Neural crest cell (in vitro differentiated cells): ENCODE measurements at places on chromosomes 11 and 22.

GRCh38 chr11:33463059-33463458 lies 205.9 kb downstream of the HIPK3 start:
- H3K27ac ChIP-seq: no peak overlapping the region
- H3K27me3 ChIP-seq: no peaks in the 10 kb centered on the region
- H3K4me3 ChIP-seq: no peak overlapping the region
- H3K4me1 ChIP-seq: no peaks in the 10 kb centered on the region

GRCh38 chr11:33545931-33546330 lies 154.7 kb downstream of the C11orf91 start:
- peaks cover 7% of the 10 kb centered on the region for H3K36me3 ChIP-seq
- no peak overlapping the region for H3K27ac ChIP-seq
- H3K27me3 ChIP-seq: no peaks in the 10 kb centered on the region

- no peak overlapping the region for H3K4me3 ChIP-seq
- no peaks in the 10 kb centered on the region for H3K36me3 ChIP-seq
- DNase-seq: no peak
- peak overlapping the region; percentile 57 for H3K27ac ChIP-seq
Measured at GRCh38 chr22:23097412-23098229, 27.3 kb downstream of the GNAZ start.

- H3K27ac ChIP-seq: no peak overlapping the region
- H3K4me1 ChIP-seq: peaks cover 4% of the 10 kb centered on the region
- H3K4me3 ChIP-seq: no peak overlapping the region
- no peak for DNase-seq
Measured at GRCh38 chr22:23151827-23152226, 6.5 kb downstream of the RAB36 start.

GRCh38 chr11:111798279-111798678 lies 32.1 kb upstream of the PPP2R1B start:
- peaks cover 13% of the 10 kb centered on the region for H3K36me3 ChIP-seq
- peaks cover 8% of the 10 kb centered on the region for H3K4me1 ChIP-seq
- H3K27ac ChIP-seq: no peak overlapping the region

GRCh38 chr22:19766511-19767426 lies 6.2 kb downstream of the TBX1 start:
- no peak for DNase-seq
- no peak overlapping the region for H3K27ac ChIP-seq
- H3K4me1 ChIP-seq: peaks cover 4% of the 10 kb centered on the region
- H3K27me3 ChIP-seq: peaks cover 91% of the 10 kb centered on the region

DNA sequence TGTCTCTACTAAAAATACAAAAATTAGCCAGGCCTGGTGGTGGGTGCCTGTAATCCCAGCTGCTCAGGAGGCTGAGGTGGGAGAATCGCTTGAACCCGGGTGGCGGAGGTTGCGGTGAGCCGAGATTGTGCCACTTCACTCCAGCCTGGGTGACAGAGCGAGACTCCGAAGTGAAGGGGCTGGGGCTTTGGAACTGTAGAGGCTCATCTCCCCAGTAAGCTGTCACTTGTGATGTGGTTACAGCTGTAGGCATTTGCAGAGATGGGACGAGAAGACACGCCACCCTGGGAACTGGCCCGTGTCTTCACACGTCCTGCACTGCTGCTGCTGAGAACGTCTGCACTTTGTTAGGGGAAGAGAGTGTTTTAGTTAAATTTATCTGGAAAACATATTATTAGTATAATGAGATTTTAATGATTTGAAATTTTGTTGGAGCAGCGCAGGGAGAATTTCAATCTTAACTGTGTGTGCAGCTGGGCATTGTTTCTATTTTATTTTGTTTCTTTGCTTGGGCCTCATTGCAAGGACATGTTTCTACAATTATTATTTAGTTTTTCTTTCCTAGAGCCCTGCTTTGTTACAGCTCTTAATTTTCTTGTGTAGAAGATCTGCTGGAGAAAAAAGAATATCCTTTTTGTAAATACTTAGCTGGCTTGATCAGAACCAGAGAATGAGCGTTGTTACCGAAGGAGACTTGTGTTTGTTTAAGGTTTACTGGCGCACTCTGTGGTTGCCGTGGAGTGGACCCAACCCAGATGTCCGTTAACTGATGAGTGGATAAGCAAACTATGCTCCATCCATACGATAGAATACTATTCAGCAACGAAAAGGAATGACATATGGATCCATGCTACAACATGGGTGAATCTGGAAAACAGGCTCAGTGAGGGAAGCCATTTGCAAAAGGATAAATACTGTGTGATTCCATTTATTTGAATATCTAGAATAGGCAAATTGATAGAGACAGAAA lies 18.4 kb downstream of the PARVB start:
- H3K4me3 ChIP-seq: no peak overlapping the region
- H3K27me3 ChIP-seq: no peaks in the 10 kb centered on the region
- H3K36me3 ChIP-seq: peaks cover 2% of the 10 kb centered on the region
- DNase-seq: no peak

GRCh38 chr11:126396965-126397364 lies 41.5 kb downstream of the ST3GAL4 start:
- DNase-seq: no peak
- peaks cover 28% of the 10 kb centered on the region for H3K4me1 ChIP-seq
- H3K27me3 ChIP-seq: no peaks in the 10 kb centered on the region
- no peak overlapping the region for H3K4me3 ChIP-seq

DNA sequence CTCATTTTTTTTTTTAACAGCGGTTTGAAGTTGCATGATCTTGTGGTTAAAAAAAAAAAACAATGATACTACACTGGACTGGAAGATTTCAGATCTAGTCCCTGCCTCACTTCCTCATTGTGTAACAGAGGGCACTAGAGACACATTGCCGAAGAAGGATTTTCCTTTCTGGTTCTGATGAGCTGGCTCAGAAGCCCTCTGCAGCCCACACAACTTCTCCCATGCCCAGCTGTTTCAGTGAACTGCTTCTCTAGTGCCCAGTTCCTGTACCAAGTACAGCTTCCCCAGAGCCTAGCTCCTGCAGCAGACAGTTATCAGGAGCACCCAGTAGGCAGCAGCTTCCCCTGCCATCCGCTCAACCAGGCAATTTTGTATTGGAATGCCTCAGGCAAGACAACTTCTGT lies 29.5 kb upstream of the ANO5 start:
- no peaks in the 10 kb centered on the region for H3K4me1 ChIP-seq
- no peak for DNase-seq
- no peaks in the 10 kb centered on the region for H3K36me3 ChIP-seq
- H3K27ac ChIP-seq: no peak overlapping the region
- no peaks in the 10 kb centered on the region for H3K27me3 ChIP-seq

GRCh38 chr11:127049486-127049885 lies 48.9 kb upstream of the KIRREL3 start:
- H3K4me3 ChIP-seq: no peak overlapping the region
- H3K36me3 ChIP-seq: no peaks in the 10 kb centered on the region
- H3K4me1 ChIP-seq: no peaks in the 10 kb centered on the region
- no peak for DNase-seq
- no peaks in the 10 kb centered on the region for H3K27me3 ChIP-seq
- H3K27ac ChIP-seq: no peak overlapping the region

GRCh38 chr11:64364911-64365310 lies 5.9 kb downstream of the RPS6KA4 start:
- DNase-seq: no peak
- peaks cover 11% of the 10 kb centered on the region for H3K36me3 ChIP-seq
- H3K27me3 ChIP-seq: no peaks in the 10 kb centered on the region
- H3K27ac ChIP-seq: no peak overlapping the region

GRCh38 chr11:130904380-130904779 lies 11.9 kb downstream of the SNX19 start:
- H3K4me1 ChIP-seq: no peaks in the 10 kb centered on the region
- no peak overlapping the region for H3K4me3 ChIP-seq
- H3K27me3 ChIP-seq: no peaks in the 10 kb centered on the region
- H3K36me3 ChIP-seq: peaks cover 12% of the 10 kb centered on the region
- DNase-seq: no peak

GRCh38 chr11:130452176-130452575 lies 3.7 kb downstream of the ADAMTS15 start:
- DNase-seq: no peak
- no peak overlapping the region for H3K27ac ChIP-seq
- H3K27me3 ChIP-seq: peaks cover 37% of the 10 kb centered on the region

DNA sequence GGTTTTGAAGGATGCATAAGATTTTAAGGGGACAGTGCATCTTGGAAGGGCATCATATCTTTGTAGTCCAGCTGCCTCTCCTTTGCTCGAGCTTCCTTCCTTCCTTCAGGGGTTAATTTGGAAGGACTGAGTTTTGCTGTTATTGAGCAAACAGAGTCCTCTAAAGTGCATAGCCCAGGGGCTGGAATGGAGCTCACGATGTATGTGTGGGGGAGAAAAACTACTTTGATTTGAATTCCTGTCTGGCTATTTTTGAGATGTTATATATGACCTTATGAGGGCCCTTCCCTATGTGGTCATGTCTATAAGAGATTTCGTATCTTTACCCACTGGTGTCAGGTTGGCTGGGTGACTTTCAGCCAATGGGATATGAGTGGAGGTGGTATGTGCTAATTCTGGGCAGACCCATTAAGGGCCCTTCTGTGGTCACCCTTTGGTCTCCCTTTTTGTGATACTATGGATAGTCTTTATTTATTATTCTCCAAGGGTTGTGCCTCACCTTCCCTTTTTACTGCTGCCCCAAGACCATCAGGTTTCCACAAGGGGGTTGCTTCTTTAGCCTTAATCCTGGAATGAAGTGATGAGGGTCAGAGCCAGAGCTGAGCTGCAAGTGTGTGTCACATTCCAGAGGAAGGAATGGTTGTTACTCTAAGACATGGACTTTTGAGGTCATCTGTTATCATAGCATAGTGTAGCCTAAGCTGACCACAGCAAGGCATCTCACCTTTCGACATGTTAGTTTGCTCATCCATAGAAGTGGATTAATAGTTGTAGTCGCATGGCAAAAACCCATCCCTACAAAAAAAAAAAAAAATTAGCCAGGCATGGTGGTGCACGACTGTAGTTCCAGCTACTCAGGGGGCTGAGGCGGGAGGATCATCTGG lies 54.6 kb downstream of the LRRC74B start:
- H3K27me3 ChIP-seq: peaks cover 11% of the 10 kb centered on the region
- DNase-seq: no peak
- H3K4me1 ChIP-seq: peaks cover 8% of the 10 kb centered on the region
- H3K36me3 ChIP-seq: no peaks in the 10 kb centered on the region

DNA sequence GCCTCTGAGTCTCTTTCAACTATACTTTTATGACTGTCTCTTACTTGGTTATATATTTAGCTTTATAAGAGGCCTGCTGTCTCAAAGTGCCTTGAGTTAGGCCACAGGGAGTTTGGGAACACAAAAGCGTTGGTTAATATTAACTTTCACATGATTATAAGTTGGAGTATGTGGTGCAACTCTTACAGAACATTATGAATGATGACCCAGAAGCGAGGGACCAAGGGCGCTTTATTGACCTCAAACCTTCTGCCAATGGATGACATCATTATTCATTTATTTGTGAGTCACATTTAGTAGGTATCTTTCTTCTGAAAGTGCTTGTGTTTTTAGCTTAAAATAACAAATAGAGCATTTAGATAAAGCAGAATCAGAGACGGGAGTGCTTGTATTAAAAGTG lies 298.0 kb upstream of the ZC3H12C start:
- no peak overlapping the region for H3K4me3 ChIP-seq
- no peaks in the 10 kb centered on the region for H3K4me1 ChIP-seq
- no peak overlapping the region for H3K27ac ChIP-seq
- H3K27me3 ChIP-seq: no peaks in the 10 kb centered on the region

GRCh38 chr11:3855808-3856491 lies 486 bp downstream of the STIM1 start:
- H3K36me3 ChIP-seq: no peaks in the 10 kb centered on the region
- H3K4me3 ChIP-seq: peak overlapping the region; percentile 93
- peak; percentile 14 for DNase-seq
- no peak overlapping the region for H3K27ac ChIP-seq
